ENCODE measurements at places on chromosomes 12 and 14. TPM values are rescaled to one million over a fixed set of nuclear protein-coding genes. Genes with fewer than 3 reads are reported as not detected.
A peak's percentile ranks its signal among the peaks of the same experiment; 100 is the strongest.

- DNase-seq, result no peak
- H3K36me3 ChIP-seq, result peaks cover 55% of the 10 kb centered on the region
- no peak overlapping the region for H3K27ac ChIP-seq
- H3K27me3 ChIP-seq, result no peaks in the 10 kb centered on the region
Observed at GRCh38 chr12:116000252-116000651, 277.2 kb downstream of the MED13L start.

- no peaks in the 10 kb centered on the region for H3K36me3 ChIP-seq
- no peak overlapping the region for H3K4me3 ChIP-seq
- no peaks in the 10 kb centered on the region for H3K27me3 ChIP-seq
- H3K4me1 ChIP-seq, result no peaks in the 10 kb centered on the region
Observed at GRCh38 chr12:98612696-98613334, 19.3 kb downstream of the SLC25A3 start.

DNA sequence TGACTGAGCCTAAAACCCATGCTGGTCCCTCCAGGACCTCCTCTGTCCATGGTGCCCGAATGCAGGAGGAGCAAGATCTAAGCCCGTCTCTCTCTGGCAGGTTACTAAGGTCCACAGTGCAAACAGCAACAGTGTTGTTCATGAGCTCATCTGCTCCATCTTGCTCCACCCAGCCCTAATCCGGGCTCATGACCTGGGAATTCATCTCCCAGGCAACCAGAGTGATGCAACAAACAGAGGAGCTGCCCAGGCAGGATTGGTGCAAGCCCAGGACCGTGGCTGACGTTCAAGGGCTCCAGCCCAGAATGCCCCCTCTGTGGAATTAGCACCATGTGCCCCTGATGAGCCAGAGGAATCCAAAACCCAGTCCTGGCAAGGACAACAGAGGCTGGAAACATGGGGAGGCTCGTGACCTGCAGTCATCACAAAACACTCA, 29.9 kb downstream of the HSPB8 start:
- H3K27me3 ChIP-seq, result no peaks in the 10 kb centered on the region
- H3K4me1 ChIP-seq, result no peaks in the 10 kb centered on the region
- DNase-seq, result no peak
- no peaks in the 10 kb centered on the region for H3K36me3 ChIP-seq

DNA sequence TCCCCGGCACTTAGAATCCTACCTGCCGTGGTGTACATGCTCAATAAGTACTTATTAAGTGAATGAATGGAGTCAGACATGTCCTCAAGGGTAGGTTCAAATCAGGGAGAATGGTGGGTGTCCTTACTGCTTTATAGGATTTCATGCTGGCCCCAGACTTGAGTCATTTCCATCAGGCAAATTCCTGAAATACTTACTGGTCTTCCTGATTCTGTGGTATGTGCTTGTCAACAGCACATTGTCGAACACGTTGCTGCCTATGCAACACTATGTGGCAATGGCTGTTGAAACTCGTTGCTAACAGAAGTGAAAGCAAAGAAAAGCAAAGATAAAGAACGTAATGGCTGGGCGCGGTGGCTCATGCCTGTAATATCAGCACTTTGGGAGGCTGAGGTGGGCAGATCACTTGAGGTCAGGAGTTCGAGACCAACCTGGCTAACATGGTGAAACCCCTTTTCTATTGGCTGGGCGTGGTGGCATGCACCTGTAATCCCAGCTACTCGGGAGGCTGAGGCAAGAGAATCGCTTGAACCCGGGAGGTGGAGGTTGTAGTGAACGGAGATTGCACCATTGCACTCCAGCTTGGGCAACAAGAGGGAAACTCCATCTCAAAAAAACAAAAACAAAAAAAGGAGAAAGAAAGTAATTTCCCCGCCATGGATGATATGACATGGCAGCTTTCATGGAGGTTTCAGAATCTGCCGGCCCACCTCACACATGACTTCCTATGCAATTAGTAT, 214.9 kb downstream of the ZFP36L1 start:
- DNase-seq, result peak; percentile 72
- H3K4me3 ChIP-seq, result no peak overlapping the region
- H3K36me3 ChIP-seq, result no peaks in the 10 kb centered on the region
- no peaks in the 10 kb centered on the region for H3K4me1 ChIP-seq
- H3K27ac ChIP-seq, result no peak overlapping the region

- no peak for DNase-seq
- no peaks in the 10 kb centered on the region for H3K27me3 ChIP-seq
- no peak overlapping the region for H3K4me3 ChIP-seq
- no peaks in the 10 kb centered on the region for H3K4me1 ChIP-seq
- no peak overlapping the region for H3K27ac ChIP-seq
Observed at GRCh38 chr14:34722723-34723545, 8.5 kb upstream of the CFL2 start.

GRCh38 chr12:79143803-79144202, 279.2 kb downstream of the SYT1 start:
- no peak overlapping the region for H3K27ac ChIP-seq
- H3K36me3 ChIP-seq, result no peaks in the 10 kb centered on the region
- DNase-seq, result no peak
- H3K4me3 ChIP-seq, result no peak overlapping the region
- H3K4me1 ChIP-seq, result no peaks in the 10 kb centered on the region

- no peaks in the 10 kb centered on the region for H3K36me3 ChIP-seq
- H3K27me3 ChIP-seq, result no peaks in the 10 kb centered on the region
- H3K27ac ChIP-seq, result no peak overlapping the region
- no peaks in the 10 kb centered on the region for H3K4me1 ChIP-seq
- no peak overlapping the region for H3K4me3 ChIP-seq
- DNase-seq, result no peak
Observed at GRCh38 chr12:45774508-45775162, 45.1 kb downstream of the ARID2 start.

GRCh38 chr12:8493084-8493483, 20.2 kb upstream of the CLEC4D start:
- no peak overlapping the region for H3K27ac ChIP-seq
- H3K4me1 ChIP-seq, result no peaks in the 10 kb centered on the region
- DNase-seq, result peak; percentile 58

- no peak overlapping the region for H3K4me3 ChIP-seq
- H3K36me3 ChIP-seq, result no peaks in the 10 kb centered on the region
- no peak overlapping the region for H3K27ac ChIP-seq
- H3K27me3 ChIP-seq, result no peaks in the 10 kb centered on the region
- H3K4me1 ChIP-seq, result no peaks in the 10 kb centered on the region
Observed at GRCh38 chr12:13038491-13039161, 5.6 kb upstream of the FAM234B start.

DNA sequence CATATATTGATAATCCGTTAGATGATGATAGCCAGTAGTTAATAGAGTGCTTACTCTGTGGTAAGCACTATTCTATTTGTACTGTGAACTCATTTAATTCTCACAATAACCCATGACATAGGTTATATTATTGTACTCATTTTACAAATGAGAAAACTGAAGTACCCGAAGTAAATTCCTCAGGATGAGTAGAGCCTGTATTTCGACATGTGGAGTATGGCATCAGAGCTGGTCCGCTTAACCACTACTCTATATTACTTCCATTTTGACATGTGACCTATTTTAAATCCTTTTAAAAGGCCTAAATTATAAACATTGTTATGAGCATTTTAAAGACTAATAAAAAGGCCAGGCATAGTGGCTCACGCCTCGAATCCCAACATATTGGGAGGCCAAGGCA, 8.0 kb upstream of the RAP1B start:
- H3K27me3 ChIP-seq, result no peaks in the 10 kb centered on the region
- H3K27ac ChIP-seq, result no peak overlapping the region

- H3K4me3 ChIP-seq, result no peak overlapping the region
- H3K27ac ChIP-seq, result no peak overlapping the region
- H3K36me3 ChIP-seq, result no peaks in the 10 kb centered on the region
- no peaks in the 10 kb centered on the region for H3K27me3 ChIP-seq
- H3K4me1 ChIP-seq, result no peaks in the 10 kb centered on the region
Observed at GRCh38 chr12:67070604-67071003, 198.6 kb upstream of the CAND1 start.

- H3K4me3 ChIP-seq, result no peak overlapping the region
- H3K4me1 ChIP-seq, result no peaks in the 10 kb centered on the region
- H3K27me3 ChIP-seq, result no peaks in the 10 kb centered on the region
- H3K27ac ChIP-seq, result no peak overlapping the region
- DNase-seq, result no peak
Observed at GRCh38 chr12:73136386-73136785, 864.2 kb downstream of the TRHDE start.

KRT4 gene
- total RNA-seq, result not detected
